ENCODE measurements at places on chromosomes 1 and 21.

GRCh38 chr21:15366555-15366954 is 301.8 kb upstream of the NRIP1 start:
- no peak for DNase-seq

- DNase-seq: no peak
Observed at GRCh38 chr1:207172885-207173284, 68.9 kb downstream of the C4BPA start.

DNA sequence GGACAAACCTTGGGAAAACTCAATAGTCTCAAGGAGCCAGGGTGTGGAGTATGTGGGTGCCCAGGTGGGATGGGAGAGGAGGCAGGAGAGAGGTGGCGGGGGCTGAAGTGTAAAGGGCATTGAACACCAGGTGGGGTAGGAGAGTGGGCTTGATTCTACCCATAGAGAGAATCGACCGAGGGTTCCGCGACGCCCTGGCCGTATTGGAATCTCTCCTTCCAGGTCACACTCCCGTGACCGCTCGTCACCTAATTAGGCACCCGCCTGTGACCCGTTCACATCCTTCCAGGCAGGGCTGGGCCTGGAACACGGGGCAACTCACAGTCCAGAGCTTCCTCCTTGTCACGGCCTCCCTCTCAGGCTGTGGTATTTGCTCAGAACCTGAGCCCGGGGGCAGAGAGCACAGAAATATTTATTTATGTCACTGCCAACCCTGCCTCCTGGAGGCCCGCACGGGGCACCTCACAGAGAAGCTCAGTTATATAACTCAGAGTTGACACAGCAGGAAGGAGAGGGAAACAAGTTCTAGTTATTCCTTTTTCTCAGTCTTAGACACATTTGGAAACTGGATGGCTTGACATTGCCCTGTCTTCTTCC is 12.0 kb downstream of the NCMAP start:
- no peak for DNase-seq

DNA sequence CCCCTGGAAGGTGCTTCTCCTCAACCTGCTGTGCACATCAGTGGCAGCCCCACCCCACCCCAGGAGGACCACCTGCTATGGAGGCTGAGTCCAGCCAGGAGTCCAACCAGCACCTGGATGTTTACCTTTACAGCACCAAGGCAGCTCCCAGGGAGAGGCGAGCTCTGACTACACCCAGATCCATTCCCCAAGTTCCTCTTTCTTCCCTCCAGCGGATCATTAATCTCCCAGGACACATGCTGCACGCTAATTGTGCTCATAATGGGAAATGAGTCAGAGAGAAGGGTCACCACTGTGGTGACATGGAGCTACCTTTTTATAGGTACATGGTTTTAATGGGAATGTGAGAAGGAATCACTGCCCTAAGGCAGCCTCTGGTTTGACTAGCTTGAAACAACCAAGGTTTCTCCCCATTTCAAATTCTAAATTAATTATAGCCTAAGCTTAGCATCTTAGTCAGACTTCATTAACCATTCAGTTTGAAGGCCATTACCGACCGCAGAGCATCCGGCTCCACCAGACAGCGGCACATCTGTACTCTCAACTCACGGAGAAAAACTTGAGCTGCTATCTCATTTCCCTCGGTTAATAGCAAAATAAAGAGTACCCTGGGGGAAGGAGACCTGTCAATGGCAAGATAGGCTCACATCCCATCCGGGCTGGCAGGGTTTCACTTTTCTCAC is 173.1 kb upstream of the GALNT2 start:
- no peak for DNase-seq

DNA sequence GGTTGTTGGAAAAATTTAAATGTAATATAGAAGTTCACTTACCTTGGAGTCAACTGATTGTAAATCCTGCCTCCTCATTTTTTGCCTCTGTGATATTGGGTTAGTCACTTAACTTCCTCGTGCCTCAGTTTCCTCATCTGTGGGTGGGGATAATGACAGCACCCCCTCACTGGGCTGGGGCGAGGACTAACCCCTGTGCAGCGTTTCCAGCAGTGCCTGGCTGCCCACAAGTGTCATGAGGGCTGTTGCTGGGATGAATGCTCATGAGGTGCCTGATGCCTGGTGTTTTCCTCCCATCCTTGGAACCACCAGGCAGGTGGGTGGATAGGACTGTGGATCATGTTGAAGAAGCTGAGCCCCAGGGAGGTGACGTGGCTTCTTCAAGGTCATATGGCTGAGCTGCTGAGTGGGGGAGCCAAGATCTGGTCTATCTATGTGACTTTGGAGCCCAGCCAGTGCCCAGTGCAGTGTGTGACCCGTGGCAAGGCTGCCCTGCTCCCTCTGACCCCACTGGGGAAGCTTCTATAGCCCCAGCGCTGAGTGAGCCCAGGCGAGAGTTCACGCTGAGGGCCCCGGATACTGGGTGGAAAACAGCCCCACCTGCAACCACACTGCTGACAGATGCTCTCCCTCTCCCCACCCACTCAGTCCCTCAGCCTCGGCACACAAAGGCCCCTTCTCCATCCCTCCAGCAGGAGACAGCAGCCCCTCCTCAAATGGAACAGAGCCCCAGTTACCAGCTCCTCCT is 446.0 kb downstream of the PTPRU start:
- no peak for DNase-seq

Data from GM12891 (cell line).